Activated CD4-positive, alpha-beta memory T cell treated with anti-CD3 and anti-CD28 coated beads, Interleukin-2, amount 10 ng/mL, durations not matched to agents 7 days and 5 days (primary cell): ENCODE measurements at places on chromosomes 2 and 18. TPM values are rescaled to one million over a fixed set of nuclear protein-coding genes. Genes with fewer than 3 reads are reported as not detected.

Gene SH3BP4
- not detected for total RNA-seq

GRCh38 chr18:23920054-23920453 is 94.5 kb upstream of the TTC39C start:
- DNase-seq: no peak

DNA sequence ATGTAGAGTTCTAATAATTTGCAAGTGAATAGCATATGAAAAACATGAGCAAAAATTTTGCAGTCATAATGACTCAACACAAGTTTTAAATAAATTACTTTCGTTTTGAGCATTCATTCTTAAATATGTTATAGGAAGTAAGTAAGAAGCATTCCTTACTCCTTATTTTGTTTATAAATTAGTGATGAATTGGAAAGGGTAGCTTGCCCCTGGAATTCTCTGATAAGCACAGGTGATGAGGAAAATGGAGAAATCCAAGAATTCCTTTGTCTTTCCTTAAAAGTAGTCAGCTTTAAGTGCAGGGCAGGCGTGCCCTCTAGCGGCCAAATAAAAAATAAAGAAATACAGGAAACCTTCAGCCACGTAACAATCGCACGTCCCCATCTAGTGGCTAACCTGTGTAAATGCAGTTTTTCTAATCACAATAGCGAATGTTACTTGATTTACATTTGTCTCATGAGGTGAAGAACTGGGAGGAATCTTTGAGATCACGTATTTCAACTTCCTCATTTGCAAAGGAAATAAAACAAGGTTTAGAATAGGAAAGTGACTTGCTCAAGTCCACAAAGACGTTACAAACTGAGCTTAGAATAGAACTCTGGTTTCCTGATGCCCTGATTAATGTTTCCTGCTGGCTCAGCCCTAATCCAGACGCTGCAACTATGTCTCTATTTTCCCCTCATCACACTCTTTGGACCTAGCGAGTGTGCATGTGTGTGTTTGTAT is 47.2 kb upstream of the ZNG1B start:
- DNase-seq: peak; percentile 62

Gene MYO5B
- total RNA-seq: not detected

Gene LAMA3
- total RNA-seq: 0.18 TPM

DNA sequence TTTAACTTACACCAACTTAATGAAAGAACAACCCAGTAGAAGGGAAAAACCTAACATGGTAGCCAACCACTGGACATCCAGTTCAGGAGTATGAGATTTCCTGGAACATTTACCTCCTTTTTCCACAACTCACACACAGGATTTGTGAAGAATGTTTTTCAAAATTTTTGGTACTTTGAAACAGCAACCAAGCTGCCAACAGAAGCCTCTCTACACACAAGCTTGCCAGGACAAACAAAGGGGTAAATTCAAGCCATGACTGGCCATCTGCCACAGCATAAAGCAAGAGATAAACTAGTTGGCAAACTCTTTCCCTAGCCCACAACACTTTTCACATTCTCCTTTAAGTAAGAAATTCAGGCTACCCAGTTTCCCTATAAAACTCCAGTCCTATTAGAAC is 21.4 kb downstream of the MGAT4A start:
- no peak for DNase-seq

- DNase-seq: no peak
These were observed 39.6 kb downstream of the LHCGR start for GRCh38 chr2:48715956-48716355.

- DNase-seq: no peak
These were observed 669 bp downstream of the MARCHF7 start for GRCh38 chr2:159712929-159713420.

Gene ELOA2
- not detected for total RNA-seq

- no peak for DNase-seq
These were observed 69.9 kb downstream of the RHBDD1 start for GRCh38 chr2:226905718-226906117.

DNA sequence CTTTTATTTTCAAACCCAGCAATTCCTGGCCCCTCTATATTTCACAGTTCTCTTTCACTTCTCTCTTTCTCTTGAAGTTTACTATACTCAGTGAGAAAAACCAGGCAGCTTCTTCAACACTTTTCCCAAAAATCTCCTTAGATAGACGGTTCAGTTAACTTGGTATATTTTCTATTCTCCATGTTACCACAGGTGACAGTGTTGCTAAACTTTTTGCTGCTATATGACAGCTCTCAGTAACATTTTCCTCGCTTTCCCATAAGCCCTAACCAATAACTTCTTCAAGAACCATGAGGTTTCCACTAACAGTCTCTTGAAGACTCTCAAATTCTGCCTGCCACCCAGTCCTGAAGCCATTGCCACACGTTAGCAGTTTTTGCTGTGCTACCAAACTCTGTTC is 45.8 kb downstream of the CYBRD1 start:
- no peak for DNase-seq

Gene HRH4
- 0.65 TPM for total RNA-seq

DNA sequence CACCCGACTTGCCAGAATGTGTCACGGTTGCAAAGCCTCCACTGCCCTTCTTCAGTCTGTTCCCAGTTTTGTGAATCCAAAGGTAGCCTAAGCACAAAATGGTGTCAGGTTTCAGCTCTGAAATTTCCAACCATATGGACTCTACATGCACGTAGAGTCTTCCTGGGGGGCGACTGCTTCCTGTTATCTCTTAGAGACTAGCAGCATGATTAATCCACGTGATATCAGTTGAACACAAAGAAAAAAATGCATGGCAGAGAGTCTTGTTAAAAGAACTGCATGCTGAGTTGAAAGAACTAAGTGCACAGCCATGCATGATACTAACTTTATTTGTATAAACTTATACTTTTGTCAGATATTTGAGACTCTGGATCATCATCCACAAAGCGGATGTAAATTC is 404.4 kb downstream of the SOCS6 start:
- DNase-seq: no peak

Gene SIGLEC15
- total RNA-seq: not detected

Gene GKN1
- not detected for total RNA-seq

GRCh38 chr18:6731222-6731596 is 1.7 kb downstream of the ARHGAP28 start:
- no peak for DNase-seq

Gene NABP1
- total RNA-seq: 73.7 TPM

DNA sequence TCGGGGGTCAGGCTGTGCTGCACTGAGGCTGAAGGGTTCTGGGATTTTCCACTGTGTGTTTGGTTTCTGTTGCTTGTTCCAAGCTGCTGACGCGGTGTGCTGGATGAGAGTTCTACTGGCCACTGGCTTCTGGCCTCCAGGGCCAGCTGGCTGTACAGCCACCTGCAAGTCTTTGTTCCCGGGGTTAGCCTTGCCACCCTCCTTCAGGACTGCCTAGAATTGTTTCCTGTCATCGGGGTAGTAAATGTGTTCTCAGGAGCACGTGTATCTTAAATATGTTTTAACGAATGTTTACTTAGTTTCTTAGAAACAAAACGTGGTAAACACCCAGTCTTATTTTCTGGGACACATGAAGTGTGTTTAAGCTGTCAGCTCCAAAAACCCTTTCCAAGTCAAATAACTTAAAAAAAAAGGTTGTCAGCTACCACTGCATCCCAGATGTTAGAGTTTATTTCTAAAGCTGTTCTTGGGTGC is 231.2 kb downstream of the AGAP1 start:
- DNase-seq: no peak

DNA sequence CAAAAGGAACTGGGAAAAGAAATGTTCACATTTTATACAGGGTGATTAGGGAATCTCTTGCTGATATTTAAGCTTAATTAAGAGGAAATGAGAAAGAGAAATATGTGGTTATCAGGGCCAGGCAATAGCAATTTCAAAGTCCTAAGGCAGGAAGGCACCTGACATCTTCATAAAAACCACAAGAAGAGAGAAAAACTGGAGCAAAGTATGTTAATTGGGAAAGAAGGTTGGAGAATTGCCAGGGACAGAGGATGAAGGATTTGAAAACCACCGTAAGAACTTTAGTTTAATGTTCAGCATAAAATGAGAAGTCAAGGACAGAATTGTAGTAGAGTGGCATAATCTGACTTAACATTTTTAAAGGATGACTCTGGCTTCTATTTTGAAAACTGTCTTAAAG is 691.8 kb upstream of the NRXN1 start:
- DNase-seq: no peak

Gene RFX8
- total RNA-seq: 2.6 TPM

- DNase-seq: no peak
These were observed 78.8 kb downstream of the NABP1 start for GRCh38 chr2:191756761-191757160.

Gene UGT1A4
- total RNA-seq: not detected

Gene IL1A
- 4.8 TPM for total RNA-seq
